ENCODE measurements at places on chromosomes 11 and 22.
A peak's percentile ranks its signal among the peaks of the same experiment; 100 is the strongest.

GRCh38 chr11:34302046-34302921 lies 55.5 kb downstream of the ABTB2 start:
- DNase-seq = no peak

DNA sequence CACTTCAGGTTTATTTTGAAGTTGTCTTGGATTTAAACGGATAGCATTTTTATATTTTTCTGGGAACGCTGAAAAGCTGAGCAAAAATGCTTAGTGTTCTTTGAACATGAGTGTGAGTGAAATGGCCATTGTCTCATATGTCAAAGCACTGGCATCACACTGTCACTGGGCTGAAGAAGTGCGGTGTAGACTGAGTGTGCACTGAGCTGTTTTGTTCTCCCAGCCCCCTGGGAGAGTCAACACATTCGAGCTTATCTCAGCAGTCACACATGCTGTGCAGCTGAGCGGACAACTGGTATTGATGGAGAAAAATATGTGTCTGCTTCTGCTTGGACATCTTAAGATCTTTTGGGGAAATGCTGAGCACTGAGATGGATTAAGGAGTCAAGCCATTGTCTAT lies 90.8 kb downstream of the TECTA start:
- no peak for DNase-seq

GRCh38 chr11:19409307-19409706 lies 168.6 kb upstream of the E2F8 start:
- DNase-seq = no peak

DNA sequence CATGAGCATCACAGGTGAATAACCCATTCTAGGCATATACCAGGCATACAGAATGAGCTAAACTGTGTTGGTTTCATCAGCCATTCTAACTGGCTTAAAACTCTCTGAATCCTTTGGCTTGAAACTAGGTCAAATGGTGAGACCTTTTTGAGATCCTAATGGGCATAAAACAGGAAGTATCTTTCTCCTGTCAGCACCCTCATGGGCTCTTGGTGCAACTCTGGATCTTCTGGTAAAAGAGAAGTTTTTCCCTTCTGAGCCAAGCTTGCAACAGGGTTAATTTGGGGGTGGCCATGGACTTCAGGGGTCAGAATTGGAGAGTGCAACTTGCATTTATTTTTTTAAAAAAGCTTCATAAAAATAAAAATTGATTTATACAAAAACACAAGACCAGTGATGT lies 67.9 kb upstream of the GRAMD1B start:
- no peak for DNase-seq

- no peak for DNase-seq
These were observed 1996.9 kb downstream of the LRRC4C start for GRCh38 chr11:39462506-39462905.

GRCh38 chr11:58867556-58867955 lies 23.1 kb upstream of the GLYATL2 start:
- DNase-seq = no peak

GRCh38 chr11:111162305-111162704 lies 83.2 kb upstream of the POU2AF2 start:
- DNase-seq = no peak

GRCh38 chr11:56909080-56909479 lies 79.6 kb upstream of the OR5AK2 start:
- no peak for DNase-seq

GRCh38 chr22:25069758-25070481 lies 117.4 kb downstream of the KIAA1671 start:
- DNase-seq = no peak

DNA sequence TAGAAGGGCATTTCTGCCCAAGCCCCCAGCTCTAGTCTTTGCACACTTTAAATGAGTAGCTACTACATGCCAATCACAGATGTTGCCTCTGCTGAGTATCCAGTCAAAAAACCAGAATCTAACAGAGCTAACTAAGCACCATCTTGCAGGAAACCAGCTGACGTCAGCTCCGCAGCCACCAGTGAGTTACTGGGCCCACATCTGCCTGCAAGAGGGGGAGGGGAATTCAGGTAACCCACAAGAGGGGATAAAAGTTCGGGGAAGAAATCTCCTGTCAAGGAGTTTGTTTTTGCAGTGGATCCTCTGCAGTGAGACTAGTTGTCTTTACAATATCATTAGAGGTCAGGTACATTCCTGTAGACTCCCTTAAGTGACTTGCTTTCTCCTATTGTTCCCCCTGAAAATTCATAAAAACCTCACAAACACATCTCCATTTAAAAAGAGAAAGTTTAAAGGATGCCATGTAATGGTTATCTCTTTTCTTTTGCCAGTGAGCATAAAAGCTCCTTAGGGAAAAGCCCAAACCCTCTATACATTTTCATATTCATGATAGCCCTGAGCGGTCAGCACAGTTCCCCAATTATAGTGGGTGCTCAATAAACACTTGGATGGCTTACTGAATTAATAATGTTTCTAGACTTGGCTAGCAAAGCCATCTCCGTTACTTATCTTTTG lies 9.3 kb downstream of the CD44 start:
- DNase-seq = no peak

GRCh38 chr11:117095284-117096161 lies 2.7 kb downstream of the SIK3 start:
- DNase-seq = no peak

GRCh38 chr22:47295226-47295901 lies 532.9 kb downstream of the TBC1D22A start:
- DNase-seq = no peak

DNA sequence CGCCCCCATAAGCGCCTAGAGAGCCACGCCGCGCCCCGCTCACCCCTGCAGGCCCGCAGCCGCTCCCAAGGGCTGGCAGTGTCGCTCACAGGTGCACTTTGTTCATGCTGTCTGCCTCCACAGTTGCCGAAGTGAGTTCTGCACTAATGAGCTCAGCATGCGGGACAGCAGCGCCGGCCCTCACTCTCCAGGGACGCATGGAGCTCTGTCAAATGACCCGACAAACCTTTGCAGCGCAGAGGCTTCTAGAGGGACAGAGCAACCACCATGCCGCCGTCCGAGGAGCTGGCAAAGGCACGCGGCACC lies 170.7 kb downstream of the OPCML start:
- DNase-seq = no peak

- DNase-seq = no peak
These were observed 97.8 kb upstream of the CSNK2A3 start for GRCh38 chr11:11450744-11451362.

- no peak for DNase-seq
These were observed 83.7 kb downstream of the KCNQ1 start for GRCh38 chr11:2528301-2529050.

DNA sequence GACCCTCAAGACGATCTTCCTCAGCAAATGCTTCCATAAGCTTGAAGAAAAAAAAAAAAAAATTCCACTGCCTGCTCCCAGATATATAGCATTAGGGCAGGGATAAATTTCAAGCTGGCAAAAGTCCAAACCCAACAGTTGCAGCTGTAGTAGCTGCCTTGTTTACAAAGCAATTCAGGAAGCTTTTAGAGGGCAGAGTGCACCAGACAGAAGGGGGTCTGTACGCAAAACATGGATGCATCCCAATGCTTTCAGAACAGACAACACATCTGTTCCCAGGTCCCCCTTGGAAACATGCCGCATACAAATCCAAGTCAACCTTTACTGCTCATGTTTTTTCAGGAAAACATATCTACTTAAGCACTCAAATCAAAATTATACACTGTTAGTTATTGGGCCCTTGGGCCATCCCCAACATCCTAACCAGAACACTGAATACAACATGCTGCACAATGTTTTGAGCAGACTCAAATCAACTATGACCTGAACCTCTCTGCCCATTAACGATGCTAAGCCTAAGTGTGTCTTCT lies 94.5 kb downstream of the CADM1 start:
- no peak for DNase-seq

- DNase-seq = no peak
These were observed 11.6 kb downstream of the TCIRG1 start for GRCh38 chr11:68050371-68050841.

DNA sequence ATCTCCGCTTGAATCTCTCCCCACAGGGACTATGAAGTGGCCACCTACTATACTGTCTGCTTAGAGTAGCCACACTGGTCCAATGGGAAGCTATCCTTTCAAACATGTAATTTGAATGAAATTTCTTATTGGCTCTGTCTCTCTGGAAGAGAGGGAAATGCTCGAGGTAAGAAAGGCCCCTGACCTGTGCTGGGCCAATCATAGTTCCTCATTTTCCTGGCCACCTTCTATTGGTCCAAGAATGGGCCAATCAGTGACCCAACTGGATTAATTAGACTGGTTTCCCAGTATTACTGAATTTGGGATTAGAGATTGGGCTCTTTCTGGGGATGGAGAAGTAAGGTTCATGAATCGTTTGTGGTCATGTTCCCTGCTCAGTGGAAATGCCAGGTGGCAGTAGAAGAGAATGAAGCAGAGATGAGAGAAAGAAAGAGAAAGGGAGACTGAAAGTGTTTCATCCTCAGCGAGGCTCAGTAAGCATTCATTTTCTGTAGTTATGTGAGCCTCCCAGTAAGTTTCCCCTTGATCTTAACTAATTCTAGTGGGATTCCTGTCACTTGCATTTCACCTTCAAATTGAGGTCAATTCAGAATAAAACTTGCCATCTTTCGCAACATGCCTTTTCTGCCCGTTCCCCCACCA lies 8.4 kb upstream of the MMP20 start:
- DNase-seq = no peak

- no peak for DNase-seq
These were observed 96.4 kb upstream of the BIRC3 start for GRCh38 chr11:102220728-102221467.

GRCh38 chr22:23140385-23140784 lies 1.4 kb downstream of the RSPH14 start:
- no peak for DNase-seq

DNA sequence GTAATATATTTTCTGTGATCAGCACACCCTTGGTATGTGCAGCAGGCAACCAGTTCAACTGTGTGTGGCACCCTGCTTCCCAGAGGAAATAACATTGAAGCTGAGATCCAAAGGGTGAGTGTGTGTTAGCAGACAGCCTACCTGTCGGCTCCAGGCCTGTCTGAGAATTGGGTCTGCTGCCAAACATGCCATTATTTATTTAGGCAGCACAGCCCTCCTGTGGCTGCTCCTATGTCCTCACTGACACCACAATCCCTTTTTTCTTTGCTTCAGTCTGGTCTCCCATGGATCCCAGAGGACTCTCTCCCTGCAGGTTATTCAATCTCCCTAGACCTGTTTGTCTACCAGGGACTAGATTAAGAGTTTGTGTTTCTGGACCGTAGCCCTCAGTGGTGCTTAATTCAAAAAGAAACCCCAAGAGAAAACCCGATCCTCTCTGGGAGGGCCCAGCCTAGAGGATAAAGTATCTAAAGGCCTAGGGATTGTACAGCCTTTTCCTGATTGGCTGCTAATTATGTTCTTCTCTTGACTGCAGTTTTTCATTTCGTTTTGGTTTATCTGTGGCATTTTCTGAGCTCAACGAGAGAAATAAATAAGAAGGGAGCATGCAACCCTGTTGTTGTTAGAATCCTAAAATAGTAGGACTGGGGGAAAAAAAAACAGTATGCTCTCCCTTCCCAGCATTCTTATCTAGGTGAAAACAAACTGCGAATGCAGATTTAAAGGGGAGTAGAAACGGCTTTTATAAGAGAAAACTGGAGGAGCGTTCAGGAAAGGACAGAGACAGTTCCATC lies 24.1 kb downstream of the KCNE3 start:
- no peak for DNase-seq

GRCh38 chr11:29125606-29126005 lies 891.2 kb downstream of the KCNA4 start:
- no peak for DNase-seq

DNA sequence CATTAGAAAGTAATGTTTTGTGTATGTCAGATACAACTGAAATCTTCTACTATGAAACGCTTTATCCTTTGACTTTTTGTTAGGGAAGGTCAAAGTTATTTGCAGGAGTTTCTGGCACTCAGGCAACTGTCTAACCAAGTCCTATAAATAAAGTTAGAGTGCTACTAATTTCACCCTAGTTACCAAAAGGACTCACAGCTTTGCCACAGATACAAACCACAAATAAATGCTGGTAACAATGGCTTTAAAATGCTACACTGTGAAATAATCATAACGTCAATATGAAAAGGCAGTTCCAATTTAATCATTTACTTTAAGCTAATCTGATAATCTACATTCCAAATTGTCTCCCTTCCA lies 124.3 kb downstream of the RBFOX2 start:
- no peak for DNase-seq

GRCh38 chr11:112771851-112772250 lies 189.4 kb upstream of the NCAM1 start:
- DNase-seq = no peak

DNA sequence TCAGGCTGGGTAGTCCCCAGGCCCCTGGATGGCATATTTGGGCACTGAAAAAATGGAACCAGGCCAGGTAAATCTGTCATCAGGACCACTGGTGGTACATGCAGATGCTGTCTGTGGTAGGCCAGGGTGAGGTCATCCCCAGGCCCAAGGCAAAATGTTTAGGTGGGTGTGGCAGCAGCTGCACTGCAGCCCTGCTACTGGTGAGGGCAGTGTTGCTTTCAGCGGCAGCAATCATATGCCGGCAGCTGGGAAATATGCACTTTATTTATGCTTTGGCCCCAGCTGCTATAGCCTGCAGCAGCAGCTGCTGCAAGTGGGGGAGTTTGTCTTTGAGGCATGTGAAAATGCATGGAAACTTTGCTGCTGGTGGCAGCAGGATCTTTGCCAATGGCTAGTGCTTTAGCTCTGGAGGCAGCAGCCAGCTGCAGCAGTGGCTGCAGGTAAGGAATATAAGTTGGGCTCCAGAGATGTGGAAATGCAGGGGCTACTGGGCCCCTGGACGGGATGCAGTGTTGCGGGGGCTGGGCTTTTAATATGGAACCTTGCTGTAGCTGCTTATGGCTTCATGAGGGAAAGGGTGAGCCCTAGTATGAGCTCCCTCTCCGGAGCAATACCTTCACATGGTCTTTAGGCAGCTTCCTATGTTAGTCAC lies 365.7 kb upstream of the CADM1 start:
- DNase-seq = no peak

GRCh38 chr11:12981676-12982522 lies 27.2 kb upstream of the RASSF10 start:
- no peak for DNase-seq

DNA sequence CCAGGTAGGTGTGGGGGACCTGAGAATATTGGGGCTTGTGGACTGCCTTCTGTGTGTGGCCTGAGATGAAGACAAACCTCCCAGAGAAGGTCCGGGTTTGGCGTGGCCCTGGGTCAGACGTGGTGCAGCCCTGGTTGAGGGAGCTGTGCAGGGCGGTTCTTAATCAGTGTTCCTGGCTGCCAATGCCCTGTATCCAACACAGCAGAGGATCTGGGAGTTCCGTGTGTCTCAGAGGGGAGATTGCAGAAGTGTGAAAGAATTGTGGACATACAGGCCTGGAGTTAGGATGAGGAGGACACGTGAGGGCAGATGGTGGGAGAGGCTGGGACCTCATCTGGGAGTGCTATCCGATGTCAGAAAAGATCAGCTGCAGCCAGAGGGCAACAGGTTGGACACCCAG lies 102.0 kb upstream of the NECTIN1 start:
- no peak for DNase-seq

GRCh38 chr11:3920148-3920852 lies 64.8 kb downstream of the STIM1 start:
- DNase-seq = peak; percentile 48

Measured in stimulated activated CD8-positive, alpha-beta memory T cell treated with anti-CD3 and anti-CD28 coated beads, Interleukin-7, amount 100 ng/mL, for 1 hour (primary cell).